ENCODE measurements at places on chromosomes 5 and 9.

DNA sequence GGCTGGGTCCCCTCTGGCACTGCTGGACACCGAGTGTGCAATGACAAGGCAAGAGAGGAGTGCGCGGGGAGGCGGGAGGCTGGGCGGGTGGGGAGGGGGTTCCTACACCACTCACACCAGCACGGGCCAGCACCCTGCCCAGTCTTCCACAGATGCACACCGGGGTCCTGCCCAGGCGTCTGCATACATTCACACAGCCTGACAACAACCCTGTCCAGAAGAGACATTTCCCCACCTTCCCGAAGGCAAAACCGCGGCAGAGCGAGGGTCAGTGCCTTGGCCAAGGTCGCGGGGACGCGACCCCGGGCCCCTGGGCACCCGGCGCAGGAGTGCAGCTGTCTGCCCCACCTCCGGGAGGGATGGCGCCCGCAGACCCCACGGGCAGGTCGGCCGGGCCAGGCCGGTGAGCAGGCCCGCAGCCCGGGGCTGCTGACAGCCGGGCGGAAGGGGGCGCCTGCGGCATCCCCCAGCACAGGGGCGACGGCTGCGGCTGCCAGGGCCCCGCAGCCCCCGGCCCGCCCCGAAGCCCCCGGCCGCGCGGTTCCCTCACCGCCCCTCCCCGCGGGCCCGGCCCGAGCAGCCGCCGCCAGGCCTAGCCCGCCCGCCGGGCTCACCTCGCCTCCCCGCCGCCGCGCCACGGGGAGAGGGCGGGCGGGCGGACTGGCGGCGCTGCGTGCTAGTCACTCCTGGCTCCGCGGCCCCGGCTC is 496 bp downstream of the MAPK9 start:
- DNase-seq: peak; percentile 67

DNA sequence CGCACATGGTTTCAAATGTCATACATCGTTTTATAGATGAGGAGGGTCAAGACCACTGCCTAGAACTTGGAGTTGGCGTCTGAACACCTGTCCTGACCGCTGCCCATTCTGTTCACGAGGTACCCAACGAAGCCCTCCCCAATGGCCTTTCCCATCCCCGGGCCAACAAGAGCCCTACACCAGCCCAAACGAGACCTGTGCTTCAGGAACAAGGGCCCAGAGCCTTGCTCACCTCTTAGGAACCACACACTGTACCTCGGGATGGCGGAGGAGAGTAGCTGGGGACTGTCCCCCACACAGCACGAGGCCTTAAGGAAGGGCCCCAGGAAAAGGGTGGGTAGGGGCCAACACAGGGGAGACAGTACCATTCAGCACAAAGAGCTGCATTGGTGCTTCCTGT is 3.0 kb downstream of the SURF6 start:
- DNase-seq: no peak

DNA sequence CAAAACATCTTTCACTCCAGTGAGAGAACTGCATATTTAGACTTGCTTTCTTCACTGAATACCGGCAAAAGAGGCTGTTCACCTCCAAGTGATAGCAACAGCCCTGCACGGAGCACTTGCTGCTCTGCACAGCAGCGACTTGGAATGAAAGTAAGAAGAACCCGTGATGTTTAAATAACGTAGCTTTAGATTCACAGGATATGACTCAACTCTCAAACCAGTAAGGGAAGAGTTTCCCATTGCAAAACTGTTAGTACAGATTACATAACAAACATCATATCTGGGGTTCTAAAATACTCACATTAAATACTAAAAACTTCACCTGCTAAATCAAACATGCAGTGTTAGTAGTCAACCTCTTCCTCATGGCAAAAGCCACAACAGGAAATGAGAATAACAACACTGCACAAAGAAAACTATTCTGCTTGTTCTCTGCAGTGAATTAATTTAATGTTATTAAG is 203.4 kb downstream of the MCTP1 start:
- peak; percentile 66 for DNase-seq

GRCh38 chr5:88882276-88883038 is 527 bp downstream of the MEF2C start:
- no peak for DNase-seq

DNA sequence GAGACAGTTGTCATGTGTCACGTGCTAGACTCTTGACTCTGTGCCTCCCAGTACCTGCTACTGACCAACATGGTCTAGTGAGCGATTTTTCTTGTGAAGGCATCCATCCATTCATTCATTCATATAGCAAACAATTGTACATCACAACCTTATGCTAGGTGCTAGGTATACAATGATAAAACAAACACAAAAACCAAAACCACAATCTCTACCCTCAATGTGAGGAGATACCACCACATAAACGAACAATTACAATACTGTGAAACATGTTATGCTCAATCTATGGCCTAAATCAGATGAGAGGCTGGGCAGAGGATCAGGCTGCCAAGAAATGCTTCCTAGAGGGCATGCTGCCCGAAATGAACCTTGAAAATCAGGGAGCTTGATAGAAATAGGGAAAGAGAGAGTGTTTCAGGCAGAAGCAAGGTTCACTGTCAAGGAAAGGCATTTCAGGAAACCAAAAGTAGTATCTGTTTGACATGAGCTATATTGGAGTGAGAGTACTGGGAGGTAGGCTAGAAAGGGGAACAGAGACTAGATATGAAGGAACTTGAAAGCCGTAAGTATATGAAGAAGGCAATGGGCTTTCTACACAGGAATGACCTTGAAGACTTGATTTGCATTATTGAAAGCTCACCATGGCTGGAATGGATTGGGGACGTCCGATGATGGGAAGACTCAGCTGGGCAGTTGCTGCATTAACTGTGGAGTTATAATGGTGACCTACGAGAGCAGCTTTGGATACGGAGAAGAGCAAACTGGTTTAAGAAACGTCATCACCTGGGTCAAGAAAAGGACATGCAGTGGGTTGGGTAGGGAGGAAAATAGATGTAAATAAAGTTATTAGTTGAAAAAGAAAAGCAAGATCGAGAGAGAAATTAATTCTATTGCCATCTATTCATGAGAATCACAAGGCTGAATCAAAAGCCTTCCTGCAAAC is 90.1 kb downstream of the THBS4 start:
- no peak for DNase-seq

Measured in islet precursor cell (in vitro differentiated cells).